ENCODE measurements at places on chromosomes 2 and 18.

DNA sequence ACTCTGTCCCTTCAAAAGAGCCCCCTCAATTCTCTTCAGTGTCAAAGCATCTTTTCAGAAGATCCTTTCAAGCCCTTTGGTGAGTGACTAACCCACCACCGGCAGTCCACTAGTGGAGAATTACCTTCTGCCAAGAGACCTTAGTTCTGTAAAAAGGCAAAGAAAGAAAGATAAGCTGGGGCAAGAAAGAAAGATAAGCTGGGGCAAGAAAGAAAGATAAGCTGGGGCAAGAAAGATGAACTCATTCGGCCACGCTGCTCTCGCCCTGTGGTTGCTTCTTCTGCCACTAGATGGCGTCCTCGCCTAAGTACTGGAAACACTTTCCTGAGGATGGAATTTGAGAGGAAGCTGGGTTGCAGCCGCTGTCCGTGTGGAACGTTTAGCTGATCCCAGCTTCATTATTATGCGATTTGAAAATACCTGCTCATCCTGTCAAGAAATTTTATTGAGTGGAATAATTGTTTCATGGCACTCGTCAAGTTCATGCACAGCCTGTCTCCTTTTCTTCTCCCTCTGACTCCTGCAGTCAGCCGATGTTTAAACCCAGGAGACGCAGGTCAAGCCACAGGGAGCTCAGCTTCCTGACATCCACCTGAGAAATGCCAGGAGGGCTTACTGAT is 17.3 kb upstream of the ANXA4 start:
- DNase-seq: peak; percentile 89

DNA sequence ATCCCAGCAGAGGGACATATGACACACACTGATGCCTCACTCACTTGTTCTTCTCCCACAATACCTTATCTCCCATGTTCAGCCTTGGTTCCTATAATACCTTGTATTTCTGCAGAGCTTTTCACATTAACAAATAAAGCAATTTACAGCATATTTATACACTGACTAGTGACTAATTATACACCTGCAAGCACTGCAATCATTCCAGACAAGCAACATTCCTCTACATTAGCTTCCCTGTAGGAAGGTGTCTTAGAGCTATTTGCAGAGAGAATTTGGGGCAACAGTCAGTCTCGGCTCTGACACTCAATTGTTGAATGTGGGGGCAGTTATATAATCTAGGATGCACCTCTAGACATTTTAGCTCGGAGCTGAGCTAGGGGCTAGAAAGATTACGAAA is 9.5 kb upstream of the INSIG2 start:
- DNase-seq: no peak

DNA sequence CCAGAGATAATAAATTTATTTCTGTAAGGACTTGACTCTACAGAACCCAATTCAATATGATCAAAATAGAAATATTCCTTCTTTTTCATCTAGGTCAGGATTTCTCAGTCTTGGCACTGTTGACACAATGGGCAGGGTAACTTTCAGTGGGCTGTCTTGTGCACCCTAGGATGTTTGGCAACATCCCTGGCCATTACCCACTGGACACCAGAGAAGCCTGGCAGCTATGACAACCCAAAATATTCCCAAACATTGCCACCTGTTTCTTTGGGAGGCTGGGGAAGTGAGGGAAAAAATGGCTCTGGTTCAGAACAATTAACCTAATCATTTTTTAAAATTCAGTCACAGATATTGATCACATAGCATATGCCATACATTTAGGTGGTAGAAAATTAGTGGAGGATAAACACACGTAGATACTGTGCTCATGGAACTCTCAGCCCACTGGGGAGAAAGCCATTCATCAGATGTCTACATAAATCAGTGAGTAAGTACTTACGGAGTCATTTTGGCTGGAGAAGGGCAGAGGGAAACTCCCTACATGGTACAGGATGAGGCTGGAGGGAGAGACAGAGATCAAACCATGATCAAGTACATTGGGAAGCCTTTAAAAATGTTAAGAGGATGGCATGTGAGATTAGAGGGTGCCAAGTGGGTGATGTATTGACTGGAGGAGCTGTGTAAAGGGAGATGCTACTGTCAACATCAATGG is 718 bp upstream of the TNP1 start:
- DNase-seq: no peak

GRCh38 chr18:44682201-44682870 is 1.6 kb downstream of the SETBP1 start:
- peak; percentile 61 for DNase-seq

DNA sequence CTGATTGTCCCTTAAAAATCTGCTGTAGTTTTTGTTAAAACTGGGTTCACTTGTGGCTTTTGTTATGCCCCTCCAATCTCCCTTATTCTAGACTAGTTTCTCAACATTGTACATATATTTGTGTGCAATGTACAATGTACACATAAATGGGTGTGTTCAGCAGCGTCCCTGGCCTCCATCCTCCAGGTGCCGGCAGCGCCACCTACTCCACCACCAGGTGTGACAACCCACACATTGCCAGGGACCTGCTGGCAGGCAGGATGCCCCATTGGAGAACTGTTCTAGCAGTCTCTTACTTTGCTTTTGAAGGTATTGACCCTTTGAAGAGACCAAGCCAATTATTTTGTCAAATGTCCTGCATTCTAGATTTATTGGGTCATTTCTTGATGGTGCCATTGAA is 75.4 kb downstream of the SH3RF3 start:
- no peak for DNase-seq

GRCh38 chr2:44542520-44542919 is 180.8 kb downstream of the CAMKMT start:
- no peak for DNase-seq

DNA sequence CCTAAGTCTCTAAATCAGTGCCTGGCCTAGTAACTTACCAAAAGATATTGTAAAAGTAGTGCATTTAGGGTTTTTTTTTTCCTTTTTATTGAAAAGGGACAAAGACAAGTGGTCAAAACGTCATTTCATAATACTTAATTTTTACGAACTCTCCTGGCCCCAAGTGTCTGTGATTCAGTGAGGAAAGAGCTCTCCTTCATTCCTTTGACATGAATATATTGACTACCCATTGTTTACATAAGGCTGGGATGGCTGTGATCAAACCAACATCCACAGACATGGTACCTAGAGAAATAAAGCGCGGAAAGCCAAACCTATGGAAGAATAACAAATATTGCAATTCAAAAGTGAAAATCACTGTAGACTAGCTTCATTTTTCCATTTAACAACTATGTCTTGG is 198.4 kb downstream of the BABAM2 start:
- no peak for DNase-seq

GRCh38 chr18:57353940-57354461 is 1.6 kb downstream of the ST8SIA3 start:
- DNase-seq: no peak

DNA sequence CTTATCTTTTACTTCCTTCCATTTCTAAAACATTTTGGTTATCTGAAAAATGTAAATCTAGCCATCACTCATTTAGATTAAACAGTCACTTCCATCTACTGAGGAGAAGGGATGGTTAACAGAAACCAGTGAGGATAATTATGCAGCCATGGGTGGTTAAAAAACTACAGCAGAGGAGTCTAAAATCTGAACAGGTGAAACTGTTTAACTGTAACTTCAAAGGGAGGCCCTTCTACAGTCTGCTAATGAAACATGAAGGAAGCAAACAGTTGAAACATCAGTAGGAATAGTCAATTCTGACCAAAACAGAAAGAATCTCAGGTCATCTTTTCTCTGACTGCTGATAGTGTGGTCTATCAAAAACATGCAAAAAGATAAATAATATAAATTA is 71.0 kb downstream of the DTNB start:
- DNase-seq: no peak

- no peak for DNase-seq
Observed at GRCh38 chr2:216621292-216621691, 11.9 kb upstream of the IGFBP2 start.

GRCh38 chr18:9519399-9519798 is 44.1 kb downstream of the RALBP1 start:
- no peak for DNase-seq

GRCh38 chr2:41084321-41084720 is 632.4 kb upstream of the SLC8A1 start:
- no peak for DNase-seq

- no peak for DNase-seq
Observed at GRCh38 chr18:37672932-37673595, 107.5 kb upstream of the CELF4 start.

DNA sequence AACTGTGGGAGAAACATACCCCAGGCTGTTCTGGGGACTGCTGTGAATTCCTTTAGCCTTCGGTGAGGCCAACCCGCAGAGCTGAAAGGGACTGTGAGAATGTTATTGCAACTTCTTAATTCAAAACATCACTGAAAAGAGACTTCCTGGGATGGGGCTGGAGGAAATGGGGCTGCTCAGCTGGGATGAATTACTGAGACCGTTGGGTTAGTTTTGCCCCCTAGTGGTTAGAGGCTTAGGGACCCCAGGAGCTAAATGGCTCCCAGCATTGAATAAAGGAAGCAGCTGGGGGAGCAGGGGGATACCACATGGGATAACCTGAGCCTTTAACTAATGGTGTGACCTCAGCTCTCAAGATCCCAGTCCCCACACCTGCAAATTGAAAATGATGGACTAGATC is 941.1 kb upstream of the FANCL start:
- DNase-seq: no peak

GRCh38 chr2:205759732-205760131 is 77.4 kb downstream of the NRP2 start:
- DNase-seq: no peak

DNA sequence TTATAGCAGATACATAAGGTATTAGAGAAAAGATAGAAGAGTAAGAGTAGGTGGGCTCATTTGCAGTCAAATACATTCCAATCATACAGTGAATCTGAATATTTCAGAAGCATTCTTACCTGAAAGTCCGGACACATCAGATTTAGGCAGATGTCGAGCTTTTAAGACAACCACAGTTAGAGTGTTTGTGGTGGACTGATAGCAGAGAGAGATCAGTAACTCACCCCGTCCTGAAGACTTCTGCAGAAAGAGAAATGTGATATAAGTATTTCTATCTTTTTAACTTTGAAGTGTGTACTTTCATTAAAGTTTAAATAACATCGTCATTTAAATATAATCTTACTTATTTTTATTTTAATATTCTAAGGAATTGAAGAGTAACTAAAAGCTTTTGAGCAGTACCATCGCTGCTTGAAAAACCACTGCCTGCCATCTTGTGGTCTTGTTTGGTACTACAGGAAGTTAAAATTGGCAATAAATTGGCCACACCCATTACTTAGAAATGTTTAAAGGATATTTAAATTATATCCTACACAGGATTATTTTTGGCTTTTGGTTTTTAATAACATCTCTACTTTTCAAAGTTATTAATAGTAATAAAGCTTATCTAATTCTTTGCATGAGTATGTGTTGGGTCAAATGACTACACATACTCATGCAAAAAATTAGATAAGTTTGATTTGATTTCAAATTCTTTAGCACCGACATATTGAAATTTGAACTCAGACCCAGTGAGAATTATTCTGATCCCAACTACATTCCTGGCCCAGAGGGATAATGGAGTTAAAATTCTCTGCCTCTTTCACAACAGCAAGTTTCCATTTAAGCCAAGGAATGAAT is 5.5 kb downstream of the SYT4 start:
- DNase-seq: peak; percentile 46

DNA sequence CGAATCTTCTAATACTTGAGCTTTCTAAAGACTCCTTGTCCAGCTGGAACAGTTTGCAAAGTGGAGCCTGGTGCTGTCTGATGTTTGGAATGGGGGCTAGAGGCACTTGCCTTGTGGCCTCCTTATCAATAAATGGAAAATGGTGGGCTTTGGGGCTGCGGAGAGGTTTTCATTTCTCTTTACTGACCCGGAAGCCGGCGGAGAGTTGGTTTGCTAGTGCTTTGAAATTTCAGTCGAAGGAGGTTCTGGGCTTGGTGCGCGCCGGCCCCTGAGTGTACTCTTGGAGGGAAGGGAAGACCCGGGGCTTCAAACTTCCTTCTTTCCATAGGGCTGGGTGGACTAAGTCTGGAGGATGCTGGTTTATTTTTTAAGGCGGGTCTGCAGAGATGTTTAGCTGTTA is 714 bp downstream of the RPIA start:
- DNase-seq: peak; percentile 50

DNA sequence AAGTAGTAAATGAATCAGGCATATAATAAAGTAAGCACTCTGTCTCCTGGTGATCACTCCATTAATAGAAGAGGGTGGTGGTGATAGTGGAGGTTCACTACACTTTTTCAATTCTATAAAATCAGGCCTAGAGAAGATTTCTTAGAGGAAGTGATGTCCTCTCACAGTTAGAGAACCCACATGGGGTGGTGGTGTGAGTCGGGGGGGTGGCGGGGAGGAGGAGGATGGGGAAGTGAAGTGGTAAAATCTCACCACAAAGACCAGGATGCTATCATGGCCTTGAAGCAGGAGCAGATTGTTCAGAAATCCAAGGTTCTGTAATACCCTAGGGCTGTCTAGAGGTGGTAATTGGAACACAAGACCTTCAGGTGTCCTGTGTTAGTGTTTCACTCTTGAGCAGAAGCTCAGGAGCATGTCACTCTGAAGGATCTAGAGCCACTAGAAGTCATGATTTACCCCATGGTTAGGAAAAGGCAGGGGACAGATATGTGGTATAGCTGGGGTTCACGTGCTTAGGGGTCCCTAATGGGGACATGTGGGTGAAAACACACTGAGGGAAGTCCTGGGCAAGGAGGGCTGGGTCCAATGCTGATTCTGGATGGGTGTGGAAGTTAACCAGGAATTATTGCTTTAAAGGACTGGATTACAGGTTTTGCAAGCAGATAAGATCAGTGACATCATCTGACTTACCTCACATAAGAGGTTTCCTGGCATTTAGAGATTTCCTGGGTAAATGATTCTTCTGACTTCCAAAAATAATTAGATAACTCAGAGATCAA is 31.0 kb downstream of the RNF125 start:
- no peak for DNase-seq

DNA sequence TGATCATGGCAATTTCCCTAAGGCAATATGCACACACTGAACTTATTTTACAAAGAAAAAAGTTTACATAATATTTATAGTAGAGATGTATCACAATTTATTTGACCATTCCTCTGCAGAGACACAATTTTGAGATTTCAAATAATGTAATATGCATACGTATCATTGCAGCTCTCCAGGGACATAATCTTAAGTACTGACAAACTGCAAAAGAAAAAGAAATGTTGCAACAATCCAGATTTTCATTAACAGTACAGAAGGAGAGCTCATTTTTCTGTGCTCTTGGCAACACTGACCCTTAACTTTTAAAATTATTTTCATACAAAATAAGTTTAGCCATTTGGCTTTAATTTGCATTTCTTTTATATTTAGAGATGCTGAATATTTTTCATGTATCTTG is 710.2 kb upstream of the SLC39A10 start:
- DNase-seq: no peak

- DNase-seq: no peak
Observed at GRCh38 chr2:221461901-221462300, 110.2 kb downstream of the EPHA4 start.

DNA sequence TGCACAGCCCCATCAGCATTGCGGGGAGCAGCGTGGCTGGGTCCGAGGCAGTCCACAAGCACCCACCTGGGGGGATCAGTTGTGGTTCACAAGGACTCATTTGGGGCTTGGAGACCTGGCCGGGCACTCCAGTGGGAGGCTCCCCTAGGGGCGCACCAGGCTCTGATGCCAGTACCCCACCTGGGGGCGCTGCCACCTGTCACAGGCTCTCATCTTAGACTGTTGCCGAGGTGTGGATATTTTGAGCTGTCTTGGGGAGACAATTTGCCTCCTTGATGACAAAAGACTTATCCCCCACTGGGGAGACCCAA is 3.0 kb downstream of the ADRA2B start:
- DNase-seq: no peak

- no peak for DNase-seq
Observed at GRCh38 chr2:71782323-71782722, 329.0 kb downstream of the DYSF start.

Measured in Peyer's patch (tissue), 4 donors.